ENCODE measurements at places on chromosomes 12 and 14.

DNA sequence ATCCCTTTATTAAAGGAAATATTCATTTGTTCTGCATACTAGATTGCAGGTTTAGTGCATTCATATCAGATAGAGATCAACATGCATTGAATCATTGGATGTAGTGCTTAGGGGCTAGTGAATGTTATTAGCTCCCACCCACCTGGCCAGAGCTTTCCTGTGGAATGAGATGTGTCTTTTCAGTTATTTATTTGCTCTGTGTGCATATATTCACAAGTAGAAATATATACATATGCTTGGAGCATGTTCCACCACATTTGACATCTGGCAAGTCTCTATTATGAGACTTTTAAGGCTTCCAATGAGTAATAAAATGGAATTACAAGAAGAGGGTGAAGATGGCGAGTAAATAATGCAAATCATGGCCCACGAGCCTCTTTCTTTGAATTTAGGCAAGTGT, 180.0 kb upstream of the LMO3 start:
- no peak for DNase-seq

DNA sequence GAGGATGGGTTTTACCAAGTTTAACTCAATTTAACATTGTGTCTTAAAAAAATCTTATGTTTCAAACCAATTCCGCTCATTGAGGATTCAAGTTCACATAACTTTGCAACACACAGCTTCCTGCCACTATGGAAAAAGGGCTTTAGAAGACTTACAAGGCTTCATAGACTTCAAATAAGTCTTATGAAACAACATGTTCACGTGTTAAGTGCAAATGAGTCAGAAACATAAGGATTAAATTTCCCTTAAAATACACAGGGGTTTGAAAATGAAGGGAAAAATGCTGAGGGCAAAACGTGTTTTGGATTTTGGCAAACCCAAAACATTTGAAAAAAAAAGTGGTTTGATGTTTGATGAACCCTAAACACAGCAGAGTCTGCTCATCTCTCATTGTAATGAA, 364.8 kb downstream of the BMP4 start:
- DNase-seq: no peak

DNA sequence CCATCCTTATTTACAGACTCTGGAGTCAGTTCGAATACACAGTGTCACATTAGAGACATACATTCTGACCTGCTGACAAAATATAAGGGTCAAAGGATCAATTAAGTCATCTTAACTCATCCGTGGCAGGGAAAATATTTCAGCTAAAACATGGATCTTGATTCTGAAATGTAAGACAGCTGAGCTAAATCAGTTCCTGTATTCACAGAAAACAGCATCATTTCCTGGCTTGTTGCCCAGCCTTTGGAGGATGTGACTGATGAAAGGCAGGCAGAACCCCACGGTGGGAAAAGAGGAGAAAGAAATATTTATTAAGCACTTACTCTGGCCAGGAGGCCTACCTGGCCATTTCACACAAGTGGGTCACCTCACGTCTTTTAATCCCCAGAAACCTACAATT, 101.9 kb downstream of the GAS2L3 start:
- no peak for DNase-seq

- no peak for DNase-seq
Measured at GRCh38 chr14:103071544-103072251, 12.3 kb upstream of the LBHD2 start.

DNA sequence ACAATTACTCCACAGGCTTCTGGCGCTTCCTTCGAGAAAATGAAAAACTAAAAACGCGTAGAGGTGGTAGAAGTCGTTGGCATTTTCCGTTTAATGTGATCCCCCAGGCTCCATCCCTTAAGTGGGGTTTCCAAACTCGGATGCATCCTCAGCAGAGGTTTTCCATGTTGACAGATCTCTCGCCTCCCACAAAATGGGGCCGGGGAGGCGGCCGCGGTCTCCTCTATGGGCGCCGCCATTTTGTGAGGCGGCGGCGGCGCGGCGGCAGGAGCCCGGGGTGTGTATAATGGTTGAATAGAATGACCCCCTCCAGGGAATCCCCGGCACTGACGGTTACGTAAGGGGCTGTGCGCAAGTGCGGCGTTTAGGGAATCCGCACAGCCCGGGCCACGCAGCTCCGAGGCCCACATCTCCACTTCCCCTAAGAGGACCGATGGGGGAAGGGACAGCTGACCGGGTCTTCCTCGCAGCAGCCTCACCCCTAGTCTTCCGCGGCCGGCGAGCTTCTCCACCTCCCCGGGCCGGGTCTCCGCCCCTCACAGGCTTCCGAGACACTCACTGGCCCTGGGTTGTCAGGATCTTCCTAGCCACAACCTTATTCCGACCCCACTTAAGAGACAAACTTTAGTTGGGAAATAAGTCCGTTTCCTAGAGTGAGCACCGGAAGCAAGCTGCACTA, 2.1 kb upstream of the ARID2 start:
- DNase-seq: peak; percentile 58

GRCh38 chr14:83529531-83529930, 1995.9 kb upstream of the SEL1L start:
- DNase-seq: no peak

DNA sequence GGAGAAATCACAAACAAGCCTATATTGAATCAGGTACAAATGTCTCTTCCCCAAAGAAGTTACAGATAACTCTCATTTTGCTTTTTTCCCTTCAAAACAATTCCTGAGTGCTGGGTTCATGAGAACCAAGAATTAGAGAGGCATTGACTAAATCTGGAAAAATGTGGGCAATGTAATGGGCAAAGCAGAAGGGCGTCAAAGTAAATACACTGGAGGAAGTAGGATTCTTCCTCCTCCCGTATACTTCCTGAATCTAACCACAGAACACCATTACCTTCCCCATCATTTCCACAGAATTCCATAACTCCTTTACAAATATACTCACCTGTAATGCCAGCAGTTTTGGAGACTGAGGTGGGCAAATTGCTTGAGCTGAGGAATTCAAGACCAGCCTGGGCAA, 3.0 kb upstream of the RBMS2 start:
- no peak for DNase-seq

DNA sequence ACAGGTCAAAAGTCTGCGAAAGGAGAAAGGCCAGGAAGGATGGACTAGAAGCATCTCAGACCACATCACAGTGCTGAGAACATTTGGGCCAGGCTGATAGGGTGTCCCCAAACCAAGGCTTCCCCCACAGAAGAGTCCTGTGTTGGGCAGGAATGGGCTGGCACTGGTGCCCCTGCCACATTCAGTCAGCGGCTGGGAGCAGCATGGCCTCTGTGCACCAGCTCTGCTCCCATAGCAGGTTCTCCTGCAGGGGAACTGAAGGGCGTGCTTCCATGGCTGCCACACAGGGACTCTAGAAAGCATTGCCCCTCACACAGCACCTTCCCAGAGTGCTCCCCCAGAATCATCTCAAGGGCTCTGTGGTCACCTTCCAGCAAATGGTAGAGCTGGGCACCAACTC, 17.5 kb downstream of the EVL start:
- DNase-seq: no peak

GRCh38 chr12:57460841-57461275, 1.3 kb downstream of the GLI1 start:
- no peak for DNase-seq

DNA sequence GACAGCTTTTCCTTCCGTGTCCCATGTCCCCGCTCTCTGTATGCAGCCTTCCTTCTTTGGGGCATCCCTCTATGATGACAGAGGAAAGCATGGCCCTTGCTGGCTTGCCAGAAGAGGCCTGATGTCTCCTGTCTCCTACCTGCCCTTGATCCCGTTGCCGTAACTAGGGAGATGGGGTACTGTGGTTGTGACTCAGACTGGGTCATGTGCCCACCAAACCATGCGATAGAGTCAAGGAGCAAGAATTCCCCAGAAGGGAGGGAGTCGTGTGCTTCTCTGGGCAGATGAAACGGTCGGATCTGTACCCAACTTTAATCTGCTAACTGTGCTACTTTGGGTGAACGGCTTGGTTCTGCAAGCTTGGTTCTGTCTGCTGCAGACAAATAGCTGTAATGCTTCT, 99.1 kb upstream of the DYNC1H1 start:
- DNase-seq: no peak

All from stimulated activated CD8-positive, alpha-beta memory T cell treated with anti-CD3 and anti-CD28 coated beads, Interleukin-4, amount 100 ng/mL, for 1 hour (primary cell).